ENCODE measurements at places on chromosomes 12 and 14.

GRCh38 chr14:95140060-95140858 lies 17.1 kb downstream of the DICER1 start:
- DNase-seq: no peak

DNA sequence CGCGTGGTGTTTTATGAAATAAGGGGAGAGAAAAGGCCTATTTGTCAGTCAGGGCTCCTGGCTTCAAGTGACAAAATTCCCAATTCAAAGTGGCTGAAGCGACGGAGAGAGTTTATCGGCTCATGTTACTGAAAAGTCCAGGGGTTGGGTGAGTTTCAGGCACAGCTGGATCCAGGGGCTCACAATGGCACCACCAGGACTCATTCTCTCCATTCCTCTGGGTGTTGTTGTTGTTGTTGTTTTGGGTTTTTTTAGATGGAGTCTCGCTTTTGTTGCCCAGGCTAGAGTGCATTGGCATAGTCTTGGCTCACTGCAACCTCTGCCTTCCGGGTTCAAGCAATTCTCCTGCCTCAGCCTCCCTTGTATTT lies 119.4 kb downstream of the SCARB1 start:
- no peak for DNase-seq

DNA sequence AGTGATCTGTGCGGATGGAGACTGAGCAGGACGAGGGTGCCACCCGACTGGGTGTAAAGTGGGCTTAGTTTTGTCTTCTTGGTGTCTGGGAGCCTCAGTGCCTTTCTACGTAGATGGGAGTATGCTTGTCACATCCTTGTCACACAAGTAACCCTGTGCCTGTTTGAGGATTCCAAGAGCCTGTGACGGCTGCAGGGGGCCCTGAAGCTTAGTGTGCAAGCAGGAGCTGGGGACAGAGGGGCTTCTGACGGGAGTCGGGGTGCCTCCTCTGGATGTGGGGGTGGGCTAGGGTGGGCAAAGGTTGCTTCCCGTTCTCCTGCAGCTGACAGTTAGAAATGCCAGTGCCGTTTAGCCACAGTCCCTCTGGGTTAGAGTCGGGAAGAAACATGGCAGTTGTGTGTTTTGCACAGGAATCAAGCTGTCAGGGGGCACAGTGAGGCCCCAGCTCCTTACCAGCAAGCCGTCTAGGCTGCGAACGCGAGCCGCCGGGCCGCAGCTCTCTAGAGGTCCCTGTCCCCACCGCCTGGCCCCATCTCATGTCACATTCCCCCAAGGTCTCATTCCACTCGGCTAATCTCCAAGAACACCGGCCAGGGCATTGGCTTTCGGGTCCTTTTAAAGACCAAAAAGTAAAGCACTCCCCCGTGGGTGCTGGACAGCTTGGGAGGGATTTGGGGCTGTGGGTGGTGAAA lies 7.0 kb downstream of the RTL1 start:
- no peak for DNase-seq

DNA sequence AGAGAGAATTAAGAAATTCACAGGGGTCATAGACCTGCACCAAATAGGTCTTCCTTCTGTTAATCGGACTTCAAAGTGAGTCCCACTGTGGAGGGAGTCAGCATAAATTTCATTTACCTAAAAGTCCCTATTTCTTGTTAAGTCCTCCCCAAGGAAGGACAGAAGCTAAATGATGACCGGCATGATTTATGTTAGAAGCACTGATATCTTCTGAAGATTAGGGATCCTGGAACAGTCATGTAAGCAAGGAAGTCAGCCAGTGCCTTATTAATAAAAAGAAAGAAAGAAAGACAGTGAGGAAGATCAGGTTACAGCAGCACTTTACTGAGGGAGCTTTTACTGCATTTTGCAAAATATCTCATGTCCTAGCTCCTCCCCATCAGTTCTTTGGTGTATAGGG lies 287.5 kb downstream of the FOXG1 start:
- DNase-seq: no peak

GRCh38 chr12:121295116-121295745 lies 1.3 kb downstream of the CAMKK2 start:
- no peak for DNase-seq

- no peak for DNase-seq
Measured at GRCh38 chr12:2390850-2391390, 338.1 kb downstream of the CACNA1C start.

DNA sequence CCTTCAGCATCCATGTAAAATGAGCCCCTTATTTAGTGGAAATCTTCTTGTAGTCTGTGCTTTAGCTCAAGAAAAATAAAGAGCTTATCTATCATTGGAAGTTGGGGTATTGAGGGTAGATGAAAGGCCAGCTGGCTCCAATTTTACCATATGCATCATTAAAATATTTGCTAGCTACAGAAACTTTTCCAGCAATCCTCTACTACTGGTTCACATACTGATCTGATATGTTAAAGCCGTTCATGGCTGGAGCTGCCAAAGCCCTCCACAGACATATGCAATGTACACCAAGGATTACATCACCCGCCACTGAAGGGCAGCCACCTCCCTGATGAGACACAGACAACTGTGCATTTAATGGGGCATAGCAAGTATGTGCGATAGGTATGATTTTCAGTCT lies 1205.3 kb downstream of the GALC start:
- peak; percentile 14 for DNase-seq

- DNase-seq: no peak
Measured at GRCh38 chr12:92061061-92061460, 84.6 kb downstream of the BTG1 start.

DNA sequence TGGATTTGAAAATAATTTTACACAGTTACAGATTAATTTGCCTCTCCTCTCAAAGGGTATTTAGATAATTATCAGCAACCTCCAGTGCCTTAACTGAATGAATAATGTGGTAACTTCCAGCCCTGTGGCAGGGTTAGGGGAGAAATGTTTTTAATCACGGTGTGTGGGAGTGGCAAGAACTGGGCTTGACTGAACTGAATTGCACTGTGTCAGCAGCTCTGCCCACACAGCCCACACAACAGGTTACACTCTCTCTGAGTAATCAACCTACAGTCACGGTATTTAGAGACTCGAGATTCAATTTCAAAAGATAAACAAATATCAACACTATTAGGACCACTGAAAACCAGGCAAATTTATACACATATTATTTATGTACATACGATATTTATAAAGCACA lies 198.5 kb downstream of the KCNC2 start:
- DNase-seq: peak; percentile 6

- DNase-seq: peak; percentile 3
Measured at GRCh38 chr14:59679872-59680271, 103.3 kb upstream of the CCDC175 start.

Measured in fibroblast of lung (primary cell).